AG20443 (cell line): ENCODE measurements at places on chromosomes 6 and 20.

GRCh38 chr20:58342104-58342945 is 32.8 kb downstream of the RAB22A start:
- DNase-seq: peak; percentile 49

DNA sequence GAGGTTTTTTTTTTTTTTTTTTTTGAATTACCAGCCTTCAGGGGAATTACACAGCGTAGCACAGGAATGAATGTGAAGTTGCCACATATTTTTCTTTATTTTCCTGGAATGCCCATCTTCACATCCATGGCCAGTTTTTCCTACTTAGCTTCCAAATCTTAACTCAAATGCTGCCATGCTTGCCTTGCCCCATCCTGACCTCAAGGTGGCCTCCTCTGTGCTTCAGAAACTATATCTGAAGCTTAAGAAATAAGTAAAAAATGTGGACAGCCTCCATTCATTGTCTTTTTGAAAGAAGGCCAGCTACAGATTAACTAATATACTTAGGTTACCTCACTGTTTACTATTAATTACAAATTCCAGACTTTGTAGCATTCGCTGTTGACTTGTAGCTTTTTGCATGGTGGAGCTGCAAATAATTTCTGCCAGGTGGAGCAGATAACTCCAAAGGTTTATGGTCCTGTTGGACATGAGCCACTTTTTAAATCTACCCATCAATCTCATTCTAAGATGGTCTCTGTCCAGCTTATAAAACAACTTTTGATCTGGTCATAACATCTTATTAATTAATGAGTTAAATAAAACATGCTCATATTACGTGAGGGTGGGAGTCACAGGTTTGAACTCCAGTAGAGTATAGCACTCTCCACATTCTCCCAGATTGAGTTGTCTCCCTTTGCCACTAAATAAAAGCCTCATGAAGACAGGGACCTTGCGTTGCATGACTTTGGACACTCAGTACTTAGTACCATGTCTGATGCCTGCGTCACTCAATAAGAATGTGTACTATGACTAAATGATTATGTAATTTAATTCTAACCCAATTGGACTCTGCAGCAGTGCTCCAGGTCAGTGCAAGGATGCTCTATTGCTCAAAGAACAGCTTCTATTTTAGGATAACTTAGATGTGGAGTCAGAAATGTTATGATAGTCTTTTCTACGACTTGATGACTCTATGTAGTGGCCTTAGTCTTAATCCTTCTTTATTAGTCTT is 678.6 kb upstream of the CITED2 start:
- no peak for DNase-seq

- DNase-seq: no peak
Observed at GRCh38 chr20:58461899-58462298, 53.3 kb downstream of the APCDD1L start.

DNA sequence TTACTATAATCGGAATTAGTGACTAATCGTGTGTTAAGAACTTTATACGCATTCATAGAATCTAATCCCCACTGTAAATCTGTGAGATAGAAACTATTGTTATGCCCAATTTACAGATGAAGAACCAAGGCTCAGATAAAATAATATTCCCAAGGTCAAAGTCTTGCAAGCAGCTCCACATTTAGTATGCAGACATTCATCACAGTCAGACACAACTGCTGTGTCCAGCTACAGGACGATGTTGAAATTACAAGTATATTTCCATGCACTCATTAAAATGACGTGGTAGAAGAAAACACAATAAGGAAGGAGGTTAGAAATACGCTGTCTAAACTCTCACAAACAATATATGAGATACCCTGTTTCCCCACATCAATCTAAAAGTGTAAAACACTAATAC is 82.5 kb downstream of the PREX1 start:
- no peak for DNase-seq

- no peak for DNase-seq
Observed at GRCh38 chr6:24924580-24925356, 11.0 kb downstream of the RIPOR2 start.

DNA sequence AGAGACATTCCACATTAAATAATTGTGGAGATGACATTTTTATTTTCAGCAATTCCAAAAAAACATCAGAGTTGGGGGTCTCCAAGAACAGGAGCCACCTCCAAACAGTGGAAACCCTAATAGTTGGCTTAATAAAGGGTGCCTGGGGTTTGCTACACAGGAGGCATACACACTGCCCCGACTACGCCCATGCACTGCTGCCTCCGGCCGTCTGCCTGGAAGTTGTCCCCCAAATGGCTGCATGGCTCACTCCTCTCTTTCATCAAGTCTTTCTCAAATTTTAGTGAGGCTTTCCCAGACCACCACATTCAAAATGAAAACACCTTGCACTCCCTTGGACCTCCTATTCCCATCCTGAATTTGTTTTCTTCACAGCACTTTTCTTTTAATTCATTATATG is 58.8 kb downstream of the ZMYND8 start:
- no peak for DNase-seq

DNA sequence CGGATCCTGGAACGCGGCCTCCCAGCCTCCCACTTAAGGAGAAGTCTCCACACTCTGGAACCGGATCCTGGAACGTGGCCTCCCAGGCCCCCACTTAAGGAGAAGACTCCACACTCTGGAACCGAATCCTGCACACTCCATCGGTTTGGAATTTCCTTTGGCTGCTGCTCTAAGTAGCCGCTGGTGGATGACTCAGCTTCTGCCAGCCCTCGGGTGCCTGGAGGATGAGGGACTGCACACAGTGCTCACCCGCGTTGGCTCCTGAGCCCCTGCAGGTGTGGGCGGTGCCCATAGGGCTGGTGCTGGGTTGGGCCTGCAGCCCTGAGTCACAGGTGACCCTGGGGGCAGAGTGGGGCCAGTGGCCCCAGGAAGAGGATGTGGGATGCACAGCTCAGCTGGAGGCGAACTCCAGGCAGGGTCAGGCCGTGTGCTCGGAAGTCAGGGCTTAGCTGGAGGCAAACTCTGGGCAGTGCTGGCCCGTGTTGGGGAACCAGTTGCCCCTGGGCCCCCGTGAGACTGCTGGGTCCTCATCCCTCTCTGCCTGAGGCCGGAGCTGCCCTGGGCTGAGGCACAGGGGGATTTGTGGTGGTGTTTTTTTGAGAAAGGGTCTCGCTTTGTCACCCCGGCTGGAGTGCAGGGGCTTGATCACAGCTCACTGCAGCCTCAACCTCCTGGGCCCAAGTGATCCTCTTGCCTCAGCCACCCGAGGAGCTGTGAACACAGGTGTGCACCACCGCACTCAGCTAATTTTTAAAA is 13.9 kb upstream of the TNFRSF6B start:
- DNase-seq: peak; percentile 92

GRCh38 chr20:56088375-56088774 is 83.1 kb upstream of the CBLN4 start:
- no peak for DNase-seq
